ENCODE measurements at places on chromosomes 4 and X.

- DNase-seq, result no peak
Observed at GRCh38 chr4:77819404-77819842, 255 bp upstream of the CNOT6L start.

DNA sequence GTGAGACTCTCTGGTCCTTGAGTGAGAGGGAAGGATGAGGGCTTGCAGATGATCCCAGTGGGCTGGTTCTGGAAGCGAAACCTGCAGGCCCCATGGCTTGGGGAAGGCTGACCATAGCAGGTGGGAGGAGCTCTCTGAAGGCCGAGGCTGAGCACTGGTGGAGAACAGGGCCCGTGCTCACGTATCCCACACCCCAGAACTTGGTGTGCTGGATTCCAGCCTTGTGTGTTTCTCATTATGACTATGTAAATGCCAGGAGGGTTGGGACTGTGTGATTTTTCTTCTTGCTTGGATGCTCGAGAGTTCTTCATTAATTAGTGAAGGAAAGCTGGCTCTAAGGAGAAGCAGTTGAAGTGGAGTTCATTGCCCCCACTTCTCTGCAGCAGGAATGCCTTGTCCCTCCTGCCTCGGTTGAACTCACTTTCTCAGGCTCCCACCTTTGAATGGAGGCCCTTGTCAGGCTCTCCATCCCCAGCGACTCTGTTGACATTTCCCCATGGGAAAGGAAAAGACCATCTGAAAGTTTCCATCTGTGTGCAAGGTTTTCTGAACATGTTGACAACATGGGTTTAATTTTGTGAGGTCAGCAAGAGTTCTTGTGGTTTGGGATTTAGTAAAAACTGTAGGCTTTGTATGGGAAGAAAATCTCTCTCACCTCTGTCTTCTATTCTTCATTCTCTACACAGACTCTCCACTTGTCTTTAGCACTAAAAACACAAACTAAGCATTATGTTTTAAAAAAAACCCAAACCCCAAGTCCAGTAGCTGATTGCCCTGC lies 57.7 kb downstream of the TBL1X start:
- DNase-seq, result no peak

DNA sequence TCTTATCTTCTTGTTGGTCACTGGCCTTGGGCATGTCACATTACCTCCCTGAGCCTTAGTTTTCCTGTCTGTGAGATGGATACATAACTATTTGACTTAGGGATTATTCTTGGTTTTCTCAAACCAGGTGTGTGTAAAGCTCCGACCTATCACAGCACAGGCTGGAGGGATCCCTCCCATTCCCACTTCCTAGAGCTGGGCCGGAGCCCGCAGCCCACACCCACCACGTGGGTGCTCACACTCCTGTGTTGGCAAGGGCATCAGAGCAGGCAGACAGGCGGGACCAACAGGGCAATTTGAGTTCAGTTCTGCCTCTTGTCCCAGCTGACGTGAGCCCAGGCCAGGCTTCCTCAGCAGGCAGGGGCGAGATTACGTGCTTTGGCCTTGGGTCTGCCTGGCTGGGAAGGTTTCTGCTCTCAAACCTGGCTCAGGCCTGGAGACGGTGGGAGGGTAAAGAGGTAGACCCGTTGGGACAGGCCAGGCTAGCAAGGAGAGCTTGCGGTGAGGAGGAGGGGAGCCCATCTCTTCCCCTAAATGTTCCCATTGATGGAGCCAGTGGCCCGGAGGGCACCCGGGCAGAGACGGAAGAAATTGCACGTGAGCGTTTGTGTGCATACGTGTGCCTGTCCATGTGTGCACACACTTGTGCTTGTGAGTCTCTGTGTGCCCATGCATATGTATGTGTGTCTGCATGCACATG lies 734 bp upstream of the SH3TC1 start:
- DNase-seq, result no peak

GRCh38 chrX:69324851-69325250 lies 159.6 kb upstream of the PJA1 start:
- no peak for DNase-seq

DNA sequence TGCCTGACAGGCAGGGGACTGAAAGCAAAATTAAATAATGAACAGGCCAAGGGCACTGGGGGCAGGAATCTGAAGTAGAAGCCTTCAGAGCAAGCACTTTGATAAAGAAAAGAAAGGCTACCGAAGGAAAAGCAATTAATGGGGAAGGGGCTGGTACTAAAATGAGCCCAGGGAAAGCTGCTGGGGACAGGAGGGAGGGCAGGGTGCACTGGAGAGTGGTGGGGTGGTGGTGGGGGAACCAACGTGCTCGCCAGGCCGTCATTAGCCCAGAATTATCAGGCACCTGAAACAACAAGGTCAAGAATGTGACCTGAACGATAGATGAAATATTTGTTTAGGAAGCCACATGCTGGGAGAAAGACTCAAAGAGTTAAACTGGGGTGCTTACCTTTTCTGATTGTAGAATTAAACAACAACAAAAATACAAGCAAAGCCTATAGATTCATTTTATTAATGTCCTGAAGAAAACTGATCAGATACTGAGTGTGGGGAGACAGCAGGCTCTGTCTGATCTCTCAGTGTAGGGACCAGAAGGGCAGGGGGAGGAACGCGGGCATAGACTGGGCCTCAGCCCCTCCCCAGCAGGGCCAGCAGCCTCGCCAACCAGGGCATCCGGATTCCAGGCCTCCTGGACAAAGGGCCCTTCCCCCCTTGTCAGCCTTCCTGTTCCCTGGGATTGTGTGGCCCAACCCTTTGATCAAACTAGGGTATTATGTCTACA lies 239.7 kb upstream of the KLF3 start:
- DNase-seq, result no peak

- DNase-seq, result no peak
Observed at GRCh38 chr4:41199788-41200187, 14.6 kb downstream of the APBB2 start.

DNA sequence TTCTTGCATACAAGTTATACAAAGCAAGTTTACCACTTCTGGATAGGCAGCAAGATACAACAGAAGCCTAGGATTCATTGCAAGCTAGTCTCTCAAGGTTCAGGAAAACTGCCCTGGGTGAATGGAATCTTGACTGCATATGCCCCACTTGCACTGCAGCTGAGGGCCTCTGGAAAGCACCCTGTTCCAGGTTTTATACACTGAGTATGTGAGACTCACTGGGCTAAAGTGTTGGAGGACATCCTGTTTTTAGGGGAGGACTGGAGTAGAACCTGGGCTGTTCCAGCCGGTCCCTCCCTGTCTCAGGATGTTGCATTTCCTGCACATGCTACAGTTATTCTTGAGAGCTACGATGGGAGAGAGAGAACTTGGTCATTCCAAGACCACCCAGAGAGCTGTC lies 168.5 kb upstream of the NUDT6 start:
- DNase-seq, result no peak

GRCh38 chr4:77009511-77010115 lies 60.1 kb downstream of the SEPTIN11 start:
- DNase-seq, result no peak

DNA sequence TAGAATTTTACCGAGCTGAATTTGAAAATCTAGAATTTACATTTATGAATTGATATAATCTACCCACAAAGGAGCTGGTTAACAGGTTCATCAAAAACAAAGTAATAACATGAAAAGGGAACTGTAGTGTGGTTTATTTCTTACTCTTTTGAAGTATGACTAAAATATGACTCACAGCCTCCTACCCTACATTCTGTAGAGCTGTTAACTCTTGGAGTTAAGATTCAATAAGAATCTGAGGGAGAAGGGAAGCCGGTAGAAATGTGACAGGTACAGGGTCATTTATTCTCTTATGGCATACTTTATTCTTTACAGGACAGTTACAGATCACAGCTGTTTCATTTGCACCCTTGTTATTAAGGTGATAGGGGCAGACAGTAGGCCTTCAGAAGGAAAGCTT lies 132.2 kb upstream of the FAM47B start:
- DNase-seq, result peak; percentile 5

- no peak for DNase-seq
Observed at GRCh38 chr4:15550491-15550890, 80.8 kb downstream of the CC2D2A start.

DNA sequence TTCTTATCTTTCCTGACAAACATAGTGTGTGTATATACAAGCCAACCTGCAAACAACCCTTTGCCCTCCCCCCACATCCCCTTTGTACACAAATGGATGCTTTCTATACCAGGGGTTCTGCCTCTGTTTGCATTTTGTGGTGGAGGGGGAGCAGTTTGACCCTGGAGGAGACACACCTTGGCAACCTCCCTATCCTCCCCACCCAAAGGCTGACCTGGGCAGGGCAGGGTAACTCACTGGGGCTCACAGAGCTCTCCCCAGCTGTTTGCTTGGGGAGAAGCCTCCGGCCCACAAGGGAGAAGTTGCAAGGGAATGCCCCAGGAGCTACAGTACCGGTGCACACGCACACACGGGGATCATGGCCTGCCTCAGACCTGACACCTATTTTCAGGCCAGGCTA lies 372.6 kb downstream of the BCOR start:
- DNase-seq, result no peak

DNA sequence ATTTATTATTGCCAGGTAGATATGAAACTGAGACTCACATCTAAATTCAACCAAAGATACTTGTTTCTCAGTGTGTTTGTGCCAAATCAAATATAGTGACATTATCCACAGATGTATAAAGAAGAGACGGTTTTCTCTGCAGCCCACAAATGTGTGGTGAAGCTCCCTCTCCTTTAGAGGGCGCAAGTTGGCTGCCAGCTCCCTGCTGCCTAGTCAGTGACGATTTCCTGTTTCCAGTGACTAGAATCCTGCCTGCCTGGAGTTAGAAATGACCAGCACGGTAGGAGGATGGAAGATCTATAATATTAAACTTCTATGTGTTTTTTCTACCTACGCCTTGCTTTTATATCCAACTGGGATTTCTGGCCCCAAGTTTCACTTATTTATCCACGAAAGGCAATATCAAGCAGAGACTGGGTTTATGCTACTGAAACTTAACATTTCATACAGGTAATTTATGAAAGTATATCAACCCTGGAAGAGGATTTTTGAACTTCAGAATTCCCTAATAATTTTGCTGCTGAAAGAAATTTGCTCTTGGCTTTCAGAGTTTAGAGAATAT lies 1793.7 kb upstream of the TENM3 start:
- DNase-seq, result peak; percentile 9

- DNase-seq, result no peak
Observed at GRCh38 chrX:33285550-33285949, 74.2 kb upstream of the DMD start.
